ENCODE measurements at places on chromosomes 4 and X.

DNA sequence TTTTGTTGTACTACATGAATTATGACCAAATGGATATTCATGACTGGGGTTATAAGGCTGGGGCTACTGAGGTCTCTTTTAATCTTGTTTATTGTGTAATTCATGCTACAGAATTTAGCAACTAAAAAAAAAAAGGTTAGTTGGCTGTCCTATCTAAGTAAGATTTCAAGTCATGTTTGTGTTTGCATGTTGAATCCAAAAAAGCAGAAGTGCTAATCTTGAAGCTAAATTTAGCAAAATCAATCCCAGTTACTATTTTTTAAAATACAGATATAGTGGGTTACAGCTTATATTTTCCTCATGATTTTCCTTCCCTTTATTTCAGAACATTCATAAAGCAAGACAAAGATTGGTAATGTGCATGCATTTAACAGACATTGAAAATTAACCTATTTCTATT lies 19.4 kb downstream of the MTMR1 start:
- no peak for DNase-seq

DNA sequence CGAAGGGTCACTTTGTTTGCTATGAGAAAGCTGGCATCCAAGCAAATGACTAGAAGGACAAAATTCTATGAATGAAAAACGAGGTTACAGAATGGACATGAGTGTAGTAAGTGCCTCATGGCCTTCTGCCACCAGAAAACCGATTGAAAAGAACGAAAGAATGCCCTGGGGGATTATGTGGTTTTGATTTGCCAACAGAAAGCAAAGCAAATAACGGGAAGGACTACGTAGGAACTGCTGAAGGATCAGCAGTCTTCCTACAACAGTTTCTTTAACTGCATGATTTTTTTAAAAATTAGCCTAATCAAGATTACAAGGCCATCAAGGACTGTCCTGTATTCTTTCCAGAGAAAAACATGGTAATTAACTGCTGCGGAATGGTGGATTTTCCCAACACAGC lies 50.6 kb downstream of the NRK start:
- DNase-seq, result no peak

GRCh38 chr4:184265546-184266351 lies 48.1 kb upstream of the ENPP6 start:
- DNase-seq, result no peak

GRCh38 chr4:123602007-123602406 lies 205.4 kb downstream of the SPRY1 start:
- no peak for DNase-seq

DNA sequence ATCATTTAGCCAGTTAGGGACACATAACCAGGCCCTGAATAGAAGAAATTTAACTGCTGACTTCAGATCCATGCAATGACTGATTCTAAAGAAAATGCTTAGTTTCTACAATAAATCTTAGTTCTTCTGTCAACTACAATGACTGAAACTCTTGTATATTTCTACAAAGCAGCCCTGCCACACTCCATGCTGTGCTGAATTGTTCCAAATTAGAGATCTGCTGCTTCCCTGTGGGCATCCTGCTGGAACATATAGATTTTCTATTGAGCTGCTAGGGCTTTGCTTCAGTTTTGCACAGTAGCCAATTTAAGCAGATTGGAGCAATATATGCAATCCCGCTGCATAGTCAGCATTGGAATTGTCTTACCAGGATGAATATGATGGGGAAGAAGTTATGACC lies 312.8 kb upstream of the SMIM31 start:
- no peak for DNase-seq

GRCh38 chr4:67603310-67604028 lies 44.9 kb downstream of the STAP1 start:
- no peak for DNase-seq

GRCh38 chrX:119401569-119401968 lies 2.4 kb downstream of the SLC25A43 start:
- DNase-seq, result no peak

DNA sequence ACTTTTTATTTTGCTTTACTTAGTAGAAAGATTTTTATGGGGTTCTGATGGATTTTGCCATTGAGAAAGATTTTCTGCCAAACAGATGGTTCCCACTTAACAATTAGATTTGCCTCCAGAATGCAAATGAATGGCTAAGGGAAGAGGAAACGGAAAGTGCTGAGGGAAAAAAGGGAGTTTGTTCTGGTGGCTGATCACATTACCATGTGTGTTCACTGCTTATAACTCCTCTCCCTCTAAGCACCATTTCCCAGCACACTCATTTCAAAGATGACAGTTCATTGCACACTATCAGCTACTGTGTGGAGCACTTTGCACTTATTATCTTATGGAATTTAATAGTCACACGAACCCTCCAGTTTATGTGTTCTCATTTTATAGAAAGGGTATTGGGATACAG lies 68.0 kb upstream of the GRID2 start:
- DNase-seq, result no peak

DNA sequence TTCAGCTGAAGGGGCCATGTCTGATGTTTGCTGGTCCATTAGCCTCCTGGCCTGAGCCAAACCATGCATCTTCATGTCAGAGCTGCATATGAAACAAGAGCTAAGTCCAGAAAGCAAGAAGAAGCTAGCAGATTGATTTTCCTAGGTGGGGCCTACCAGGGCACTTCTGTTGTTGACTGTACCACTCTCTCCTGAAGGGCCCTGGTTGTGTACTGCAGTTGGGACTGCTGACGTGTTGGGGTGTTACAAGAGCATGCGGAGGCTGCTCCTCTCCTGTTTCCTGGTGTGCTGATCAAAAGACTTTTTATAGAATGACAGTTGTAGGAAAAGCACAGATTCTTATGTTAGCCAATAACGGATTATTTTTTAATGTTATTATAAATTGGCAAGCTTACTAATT lies 145.1 kb downstream of the TBL1X start:
- no peak for DNase-seq

DNA sequence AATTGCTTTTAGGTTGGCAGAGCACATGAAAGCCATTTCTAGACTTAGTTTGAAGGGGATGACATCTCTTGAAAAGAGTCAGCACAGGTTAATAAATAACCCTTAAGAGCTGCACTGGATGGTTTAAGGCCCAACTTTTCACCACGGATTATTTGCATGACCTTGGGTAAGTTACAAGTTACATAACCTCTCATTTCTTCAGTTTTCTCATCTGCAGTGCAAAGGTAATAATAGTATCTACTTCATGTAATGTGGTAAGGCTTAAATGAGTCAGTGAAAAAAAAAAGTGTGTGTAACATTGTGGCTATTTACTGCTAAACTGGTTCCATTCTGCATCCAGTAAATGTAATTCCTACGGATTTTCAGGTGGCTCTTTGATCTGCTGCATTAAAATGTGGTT lies 715.8 kb downstream of the CCSER1 start:
- no peak for DNase-seq

GRCh38 chr4:13541720-13542576 lies 2.4 kb downstream of the NKX3-2 start:
- no peak for DNase-seq

DNA sequence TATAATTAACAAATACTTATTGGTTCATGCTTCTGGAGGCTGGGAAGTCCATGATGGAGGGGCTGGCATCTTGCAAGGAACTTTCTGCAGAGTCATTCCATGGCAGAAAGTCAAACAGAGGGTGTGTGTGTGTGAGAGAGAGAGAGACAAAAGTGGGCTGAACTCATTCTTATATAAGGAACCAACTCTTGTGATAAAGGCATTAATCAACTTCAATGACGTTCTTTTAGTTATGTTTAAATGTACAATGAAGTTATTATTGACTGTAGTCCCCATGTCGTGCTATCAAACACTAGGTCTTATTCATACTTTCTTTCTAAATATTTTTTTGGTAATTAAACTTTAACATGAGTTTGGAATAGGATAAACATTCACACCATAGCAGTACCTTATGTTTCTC lies 1408.8 kb downstream of the STIM2 start:
- no peak for DNase-seq

- DNase-seq, result no peak
These were observed 102.3 kb upstream of the MAB21L2 start for GRCh38 chr4:150479657-150480056.

DNA sequence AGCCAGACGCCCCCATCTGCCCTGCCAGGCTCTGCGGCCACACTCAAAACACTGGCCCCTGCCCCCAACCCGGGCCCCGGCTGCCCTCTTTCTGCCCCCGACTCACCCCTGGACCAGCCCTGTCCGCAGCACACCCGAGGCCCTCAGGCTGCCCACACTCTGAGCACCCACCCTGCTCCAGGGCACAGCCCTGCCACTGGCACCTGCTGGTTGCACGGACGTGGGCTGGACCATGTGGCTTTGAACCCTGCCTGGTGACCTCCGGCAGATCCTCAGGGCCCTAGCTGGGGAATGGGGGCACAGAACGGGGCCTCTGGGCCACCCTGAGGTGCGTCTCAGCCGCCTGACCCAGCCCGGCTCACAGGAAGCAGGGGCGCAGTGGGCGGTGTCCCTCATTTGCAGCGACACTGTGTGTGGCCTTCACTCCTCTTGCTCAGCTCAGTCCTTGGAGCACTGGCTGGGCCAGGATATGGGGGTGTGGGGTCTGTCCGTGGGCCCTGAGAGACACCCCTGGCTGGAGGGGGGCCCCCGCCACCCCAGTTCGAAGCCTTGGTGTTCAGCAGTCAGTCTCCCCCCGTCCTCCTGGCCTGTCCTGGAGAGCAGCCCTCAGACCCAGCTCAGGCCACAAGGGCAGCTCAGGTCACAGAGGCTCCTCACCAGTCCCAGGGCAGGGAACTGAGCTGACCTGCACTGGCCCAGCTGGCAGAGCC lies 73.2 kb downstream of the FAM53A start:
- DNase-seq, result peak; percentile 30

GRCh38 chr4:6123976-6124375 lies 76.4 kb downstream of the JAKMIP1 start:
- no peak for DNase-seq

DNA sequence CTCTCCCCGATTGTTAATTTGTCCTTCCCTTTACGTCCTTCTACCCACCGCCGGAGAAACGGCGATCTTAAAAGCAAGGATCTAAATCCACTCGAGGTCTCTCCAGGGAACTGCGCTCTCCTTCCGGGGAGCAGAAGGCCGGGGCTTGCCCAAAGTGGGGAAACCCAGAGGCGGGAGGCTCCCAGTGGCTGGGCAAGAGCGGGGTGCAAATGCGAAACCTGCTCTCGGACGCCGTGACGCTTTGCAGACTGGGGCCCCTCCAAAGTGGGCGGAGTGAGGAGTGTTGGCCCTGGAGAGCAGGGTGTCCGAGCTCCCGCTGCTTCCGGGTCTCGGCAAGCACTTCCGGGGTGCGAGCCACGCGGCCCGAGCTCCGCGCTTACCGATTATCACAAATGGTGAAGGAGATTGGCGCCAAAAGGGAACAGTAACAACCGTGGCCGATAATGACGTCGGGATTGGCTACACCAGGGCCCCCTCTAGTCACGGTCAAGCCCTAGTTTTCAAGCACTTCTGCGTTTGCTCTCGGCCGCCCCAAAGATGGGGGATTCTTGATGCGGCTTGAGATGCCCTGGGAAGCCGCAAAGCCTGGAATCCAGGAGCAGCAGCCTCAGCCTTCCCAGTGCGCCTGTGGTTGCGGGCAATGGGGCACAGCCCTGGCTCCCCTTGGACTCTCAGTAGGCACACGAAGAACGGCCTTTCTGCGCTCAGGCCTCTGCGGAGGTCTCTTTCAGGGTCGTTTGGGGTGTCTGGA lies 29.0 kb downstream of the HAND2 start:
- DNase-seq, result no peak

GRCh38 chr4:140995058-140995457 lies 138.2 kb downstream of the RNF150 start:
- peak; percentile 54 for DNase-seq
